ENCODE measurements at places on chromosomes 5 and 9. TPM values are rescaled to one million over a fixed set of nuclear protein-coding genes. Genes with fewer than 3 reads are reported as not detected.

GRCh38 chr5:84494453-84494852 lies 109.8 kb upstream of the EDIL3 start:
- DNase-seq: no peak

- DNase-seq: peak; percentile 66
Measured at GRCh38 chr9:127388037-127388855, 8.7 kb upstream of the SLC2A8 start.

- DNase-seq: no peak
Measured at GRCh38 chr5:158727136-158727535, 372.6 kb downstream of the EBF1 start.

DNA sequence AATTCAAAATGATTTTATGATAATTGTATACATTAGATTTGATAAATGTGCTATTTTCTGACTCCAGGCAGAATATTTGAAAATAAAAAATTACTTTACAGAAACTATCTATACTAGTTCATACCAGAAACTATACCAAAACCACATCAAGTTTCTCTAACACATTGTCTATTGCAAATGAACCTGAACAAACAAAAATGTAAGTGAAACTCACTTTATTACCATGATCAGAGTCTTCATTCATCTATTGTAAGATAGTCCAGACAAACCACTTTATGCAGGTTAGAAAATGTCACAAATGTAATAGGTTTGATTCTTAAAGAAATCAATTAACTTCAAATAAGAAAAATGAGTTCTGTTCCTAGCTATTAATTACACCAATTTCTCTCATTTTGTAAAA lies 99.4 kb downstream of the OXCT1 start:
- no peak for DNase-seq

DNA sequence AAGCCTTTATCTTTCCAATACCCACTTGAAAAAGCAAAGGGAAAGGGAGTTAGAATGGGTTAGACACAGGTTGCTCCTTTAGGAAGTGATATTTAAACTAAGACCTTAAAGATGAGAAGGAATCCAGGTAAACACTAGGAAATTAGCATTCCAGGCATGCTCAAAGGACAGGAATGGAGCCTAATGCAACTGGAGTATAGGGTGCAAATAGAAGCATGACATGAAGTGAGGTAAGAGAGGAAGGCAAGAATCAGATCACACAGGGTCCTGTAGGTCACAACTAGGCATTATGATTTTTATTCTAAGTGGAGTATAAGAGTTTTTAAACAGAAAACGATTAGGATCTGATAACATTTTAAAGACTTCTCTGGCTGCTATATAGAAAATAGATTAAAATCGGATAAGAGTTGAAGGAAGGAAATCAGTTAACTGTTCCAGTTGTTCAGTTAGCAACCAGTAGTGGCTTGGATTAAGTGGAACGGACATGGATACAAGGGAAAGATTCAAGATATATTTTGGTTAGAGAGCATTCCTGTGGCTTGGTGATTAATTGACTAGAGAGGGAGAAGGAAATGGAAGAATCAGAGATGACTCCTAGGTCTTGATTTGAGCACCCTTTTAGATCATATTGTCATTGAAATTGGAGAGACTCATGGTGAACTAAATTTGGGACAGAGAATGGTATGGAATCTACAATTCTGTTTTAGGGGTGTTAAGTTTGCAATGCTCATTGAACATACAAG lies 95.9 kb downstream of the FBXO4 start:
- no peak for DNase-seq

DNA sequence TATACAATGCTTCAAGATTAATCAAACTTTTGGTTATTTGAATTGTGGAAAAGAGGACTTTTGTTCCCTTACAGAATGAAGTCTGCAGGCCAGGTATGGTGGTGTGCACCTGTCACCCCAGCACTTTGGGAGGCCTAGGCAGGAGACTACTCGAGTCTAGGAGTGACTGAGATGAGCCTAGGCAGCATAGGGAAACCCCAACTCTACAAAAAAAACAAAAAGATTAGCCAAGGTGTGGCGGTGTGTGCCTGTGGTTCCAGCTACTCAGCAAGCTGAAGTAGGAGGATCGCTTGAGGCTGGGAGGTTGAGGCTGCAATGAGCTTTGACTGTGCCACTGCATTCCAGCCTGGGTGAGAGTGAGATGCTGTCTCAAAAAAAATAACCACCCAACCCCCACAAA lies 9.3 kb downstream of the CCNH start:
- no peak for DNase-seq

DNA sequence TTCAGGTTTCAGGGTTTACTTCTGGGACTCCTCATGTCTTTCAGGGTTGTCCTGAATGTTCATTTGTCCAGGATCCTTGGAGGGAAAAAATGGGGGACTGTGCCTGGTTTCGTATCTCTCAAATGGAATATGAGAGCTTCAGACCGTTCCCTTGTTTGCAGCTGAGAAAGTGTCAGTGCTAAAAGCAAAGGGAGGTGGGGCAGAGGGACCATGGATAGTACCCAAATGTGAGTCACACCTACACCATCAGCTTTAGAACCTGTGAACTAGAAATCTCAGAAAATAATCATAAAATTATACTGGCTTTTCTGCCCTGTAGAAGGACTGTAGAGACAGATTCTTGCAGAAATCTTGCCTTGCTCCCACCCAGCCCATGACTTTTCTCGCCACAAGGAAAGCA lies 84.3 kb upstream of the TAF11L2 start:
- DNase-seq: no peak

DNA sequence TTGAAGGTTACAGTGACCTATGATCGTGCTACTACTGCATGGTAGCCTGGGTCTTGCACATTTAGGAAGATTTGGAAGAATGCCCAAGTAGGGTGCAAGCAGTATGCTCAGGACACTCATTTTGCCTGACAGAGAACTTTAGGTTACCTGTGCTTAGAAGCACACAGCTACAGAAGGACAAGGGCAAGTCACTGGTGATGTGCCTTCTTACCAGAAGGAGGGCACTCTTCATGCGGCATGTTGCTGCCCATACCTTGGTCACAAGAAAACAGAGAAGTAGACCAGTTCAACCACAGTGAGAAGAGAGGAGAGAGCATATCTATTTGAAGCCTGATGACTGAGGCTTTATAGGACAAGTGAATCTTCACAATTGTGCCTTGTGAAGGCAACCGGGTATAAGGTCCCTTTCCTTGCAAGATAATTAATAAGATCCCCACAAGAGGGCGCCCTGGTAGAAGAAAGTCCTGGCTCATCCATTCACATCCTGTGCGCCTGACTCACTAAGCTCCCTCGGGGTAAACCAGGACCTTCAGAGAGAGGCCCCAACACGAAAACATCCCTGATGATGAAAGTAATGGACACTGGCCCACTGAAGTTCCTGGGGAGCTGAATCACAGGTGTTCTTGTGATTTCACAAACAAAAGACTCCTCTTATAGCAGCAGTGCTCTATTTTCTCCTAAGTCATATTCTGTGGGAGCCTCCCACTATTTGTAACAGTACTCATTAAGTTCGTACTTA lies 38.1 kb upstream of the STARD4 start:
- DNase-seq: no peak

DNA sequence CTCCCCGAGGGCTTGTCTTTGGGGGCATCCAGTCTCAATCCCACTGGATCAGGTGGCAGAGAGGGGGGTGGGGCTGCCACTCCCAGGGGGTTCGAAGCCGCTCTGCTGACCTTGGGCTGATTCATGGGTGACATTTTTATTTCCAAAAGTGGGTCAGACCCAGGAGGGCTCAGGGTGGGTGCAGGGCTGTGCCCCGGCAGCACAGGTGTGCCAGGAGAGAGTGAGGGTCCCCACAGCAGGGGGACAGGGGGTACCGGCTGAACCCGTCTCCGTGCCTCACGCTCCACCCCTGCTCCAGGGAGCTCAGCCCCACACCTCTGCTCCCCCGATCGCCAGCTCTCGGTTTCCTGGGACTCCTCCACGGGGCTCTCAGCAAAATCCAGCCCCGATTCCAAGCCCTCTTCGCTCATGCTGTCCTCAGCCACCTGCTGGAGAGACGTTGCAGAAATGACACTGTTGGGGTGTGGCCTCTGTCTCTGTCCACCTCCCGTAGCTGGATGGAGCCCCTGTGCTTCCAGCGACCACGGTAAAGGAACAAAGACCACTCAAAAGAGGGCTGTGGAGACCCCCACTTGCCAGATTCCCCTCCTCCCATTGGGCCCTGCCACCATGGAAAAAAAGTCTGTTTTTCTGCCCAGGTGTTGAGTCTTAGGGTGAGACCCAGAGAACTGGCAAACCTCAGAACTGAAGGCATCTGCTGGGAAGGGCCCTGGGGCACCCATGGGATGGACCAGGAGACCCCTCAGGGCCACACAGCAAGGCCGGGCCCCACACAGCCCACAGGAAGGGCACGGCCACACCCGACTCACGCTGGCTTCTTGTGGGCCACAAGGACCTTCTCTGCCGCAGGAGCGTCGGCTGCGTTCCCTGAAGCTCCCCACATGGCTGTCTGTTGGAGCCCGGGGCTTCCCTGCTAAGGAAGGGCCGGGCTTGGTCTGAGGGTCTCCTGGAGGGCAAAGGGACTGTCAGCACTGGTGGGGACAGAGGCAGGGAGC lies 10.6 kb upstream of the QSOX2 start:
- no peak for DNase-seq

DNA sequence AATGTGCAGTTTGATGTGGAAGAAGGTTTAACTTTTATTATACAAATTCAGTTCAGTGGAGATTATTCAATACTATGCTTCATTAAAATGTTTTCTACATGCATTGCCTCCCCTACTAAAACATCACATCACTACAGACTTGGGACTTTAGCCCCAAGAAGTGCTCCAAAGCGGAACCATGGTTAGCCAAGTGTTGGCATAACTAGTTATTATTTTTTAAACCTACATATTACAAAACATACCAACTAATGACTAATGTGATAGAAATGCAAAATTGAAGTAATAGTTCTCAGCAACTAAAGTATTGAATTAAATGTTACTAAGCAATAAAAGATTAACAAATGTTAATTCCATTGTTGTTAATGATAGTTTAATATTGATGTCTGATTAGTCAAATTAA lies 74.5 kb downstream of the XRCC4 start:
- no peak for DNase-seq

DNA sequence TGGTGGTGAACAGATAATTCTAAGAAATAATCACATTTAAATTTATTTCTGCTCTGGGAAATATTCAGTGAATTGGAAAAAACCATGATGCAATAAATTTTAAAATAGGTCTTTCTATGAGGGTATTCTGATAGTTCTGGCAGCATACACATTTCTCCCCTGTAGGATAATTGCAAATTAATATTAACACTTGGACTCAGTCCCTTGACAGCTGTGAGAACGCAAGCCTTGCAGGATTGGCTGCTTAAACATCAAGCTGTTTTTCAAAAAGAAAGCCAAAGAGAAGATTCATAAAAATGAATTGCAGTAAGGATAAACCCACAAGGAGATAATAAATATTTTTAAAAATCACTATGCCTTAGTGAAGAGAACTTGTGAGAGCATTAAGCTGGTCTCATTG lies 180.0 kb downstream of the MTRR start:
- no peak for DNase-seq

DNA sequence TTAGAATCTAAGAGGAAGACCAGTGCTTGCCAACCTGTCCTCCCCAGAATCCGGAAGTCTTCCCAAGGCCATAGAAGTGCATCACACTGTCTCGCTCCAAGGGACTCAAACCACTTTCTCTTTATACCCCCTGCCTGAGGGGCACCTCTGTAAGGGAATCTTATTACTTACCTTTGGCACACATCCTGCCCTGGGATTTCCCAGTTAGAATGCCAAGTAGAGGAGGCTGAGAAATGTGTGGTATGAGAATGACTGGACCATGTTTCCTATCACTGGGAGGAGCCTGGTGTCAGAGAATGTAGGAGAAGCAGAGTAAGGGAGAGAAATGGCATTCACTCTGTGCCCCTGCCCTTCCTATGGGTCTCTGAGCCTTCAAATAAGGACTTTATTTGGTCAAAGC lies 85.8 kb downstream of the AOPEP start:
- DNase-seq: no peak

DNA sequence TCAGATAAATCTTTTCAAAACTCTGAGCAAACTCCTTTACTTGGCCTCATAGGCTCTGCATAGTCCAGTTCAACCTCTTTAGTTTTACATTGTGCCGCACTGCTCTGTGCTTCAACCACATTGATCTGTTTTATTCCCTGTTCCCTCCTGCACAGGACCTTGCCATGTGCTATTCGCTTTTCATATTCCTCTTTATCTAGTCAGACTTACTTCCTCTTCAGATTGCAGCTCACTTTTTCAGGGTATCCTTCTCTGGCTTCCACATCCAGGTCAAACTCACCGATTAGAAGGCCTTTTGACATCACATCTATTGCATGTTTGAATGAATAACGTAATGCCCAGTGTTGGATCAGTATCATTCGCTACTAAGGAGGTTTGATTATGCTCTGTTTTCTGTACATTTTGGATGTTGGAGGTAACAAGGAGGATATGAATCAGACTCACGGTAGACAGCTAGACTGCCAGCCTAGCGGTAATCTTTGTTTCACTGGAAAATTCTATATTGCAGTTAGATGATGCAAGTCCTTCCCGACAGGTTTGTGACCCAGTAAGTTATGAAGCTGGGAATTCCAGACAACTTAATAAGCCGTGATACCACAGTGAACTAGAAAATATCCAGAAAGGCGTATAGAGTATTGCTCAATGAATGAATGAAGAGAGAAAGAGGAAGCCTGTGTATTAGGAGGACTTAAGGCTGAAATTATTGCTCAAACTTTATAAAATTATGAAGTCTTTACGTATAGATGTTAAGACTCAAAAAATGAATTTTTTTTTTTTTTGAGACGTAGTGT lies 65.7 kb downstream of the IQGAP2 start:
- no peak for DNase-seq

DNA sequence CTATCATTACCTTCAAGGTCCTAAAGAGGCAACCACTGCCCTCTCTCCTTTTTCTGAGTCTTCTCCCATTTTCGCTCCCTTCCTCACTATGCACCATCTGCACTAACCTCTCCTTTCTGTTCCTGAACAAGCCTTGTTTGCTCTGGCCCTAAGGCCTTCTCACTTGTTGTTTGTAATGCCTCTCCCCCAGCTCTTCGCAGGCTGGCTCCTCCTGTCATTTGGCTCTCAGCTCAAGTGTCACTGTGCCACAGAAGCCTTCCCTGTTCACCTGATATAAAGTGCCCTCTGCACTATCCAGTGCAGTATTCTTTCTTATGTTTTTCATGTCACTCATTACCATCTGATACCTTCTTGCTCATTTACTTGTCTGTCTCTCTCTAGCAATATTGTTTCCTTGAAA lies 303.7 kb downstream of the KCNN2 start:
- DNase-seq: no peak

The SLC6A18 gene
- not detected for polyA plus RNA-seq
